ENCODE measurements at places on chromosomes 11 and 22.

- no peak for DNase-seq
Measured at GRCh38 chr11:133154076-133154475, 378.2 kb downstream of the OPCML start.

GRCh38 chr11:116787786-116788486 lies at the start of gene ZPR1:
TSS of gene ZPR1 (minus strand) at chr11:116788023. CDS start at chr11:116787990, 33 bp downstream.
- peak; percentile 58 for DNase-seq

DNA sequence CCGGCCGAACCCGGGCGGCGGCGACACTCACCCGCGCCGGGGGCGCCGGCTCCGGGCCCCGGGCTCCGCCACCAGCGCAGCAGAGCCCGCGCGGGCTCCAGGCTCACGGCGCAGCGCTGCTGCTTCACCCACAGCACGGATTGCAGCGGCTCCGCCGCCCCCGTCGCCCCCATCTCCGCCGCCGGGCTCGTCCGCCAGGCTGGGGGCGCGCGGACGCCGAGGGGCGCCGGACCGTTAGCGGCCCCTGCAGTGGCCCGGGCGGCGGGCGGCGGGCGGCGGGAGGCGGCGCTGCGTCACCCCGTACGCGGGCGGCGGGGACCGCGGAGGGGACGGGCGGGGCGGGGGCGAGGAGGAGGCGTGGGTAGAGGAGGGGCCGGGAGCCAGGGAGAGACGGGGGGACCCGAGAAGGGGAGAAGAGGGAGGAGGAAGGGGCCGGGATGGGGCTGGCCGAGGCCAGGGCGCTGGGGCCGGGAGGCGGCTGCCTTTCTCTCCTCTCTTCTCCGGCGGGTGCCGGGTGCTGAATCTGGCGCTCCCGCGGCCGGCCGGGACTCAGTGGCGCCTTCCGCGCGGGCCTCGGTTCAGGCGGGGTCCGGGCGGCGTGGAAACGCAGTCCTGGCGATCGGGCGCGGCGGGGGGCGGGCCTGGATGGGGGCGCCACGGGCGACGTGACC lies at the start of gene CERK:
CERK (minus strand) TSS at position 277 of the 671 bp plus-strand sequence; CDS start at position 173, 104 bp downstream.
- DNase-seq: peak; percentile 55

DNA sequence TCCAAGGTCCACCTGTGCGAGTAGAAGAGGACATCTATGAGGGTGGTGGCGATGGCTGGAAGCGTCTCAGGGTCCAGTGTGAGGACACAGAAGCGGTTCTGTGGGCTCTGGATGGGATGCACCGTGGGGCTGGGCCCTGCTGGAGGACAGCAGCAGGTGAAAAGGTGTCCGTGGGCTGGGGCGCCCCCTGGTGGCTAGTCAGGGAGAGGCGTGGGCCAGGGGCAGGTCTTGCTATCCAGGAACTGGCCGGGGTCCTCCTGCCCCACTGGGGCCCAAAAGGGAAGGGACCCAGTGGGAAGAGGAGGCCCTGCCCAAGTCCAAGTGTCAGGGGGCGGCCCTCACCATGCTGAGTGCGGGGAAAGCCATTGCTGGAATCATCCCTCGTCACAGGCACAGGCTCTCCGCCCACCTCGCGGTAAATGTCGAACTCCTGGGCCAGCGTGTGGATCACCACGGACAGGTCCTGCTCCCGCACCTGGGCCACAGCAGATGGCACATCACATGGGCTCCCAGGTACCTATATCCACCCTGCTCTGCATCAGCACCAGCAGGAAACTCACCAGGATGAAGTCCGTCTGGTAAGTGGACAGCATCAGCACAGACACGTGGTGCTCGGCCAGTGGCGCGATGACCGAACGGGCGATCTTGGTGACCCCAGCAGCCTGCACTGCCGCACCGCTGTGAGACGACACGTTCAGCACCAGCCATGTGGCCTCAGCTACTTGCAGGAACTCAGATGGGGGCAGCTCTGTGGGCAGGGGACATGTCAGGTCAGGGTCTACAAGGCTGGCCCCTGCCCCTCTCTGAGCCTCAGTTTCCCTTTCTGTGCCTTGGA lies 2.3 kb downstream of the CASTOR1 start:
- peak; percentile 69 for DNase-seq

DNA sequence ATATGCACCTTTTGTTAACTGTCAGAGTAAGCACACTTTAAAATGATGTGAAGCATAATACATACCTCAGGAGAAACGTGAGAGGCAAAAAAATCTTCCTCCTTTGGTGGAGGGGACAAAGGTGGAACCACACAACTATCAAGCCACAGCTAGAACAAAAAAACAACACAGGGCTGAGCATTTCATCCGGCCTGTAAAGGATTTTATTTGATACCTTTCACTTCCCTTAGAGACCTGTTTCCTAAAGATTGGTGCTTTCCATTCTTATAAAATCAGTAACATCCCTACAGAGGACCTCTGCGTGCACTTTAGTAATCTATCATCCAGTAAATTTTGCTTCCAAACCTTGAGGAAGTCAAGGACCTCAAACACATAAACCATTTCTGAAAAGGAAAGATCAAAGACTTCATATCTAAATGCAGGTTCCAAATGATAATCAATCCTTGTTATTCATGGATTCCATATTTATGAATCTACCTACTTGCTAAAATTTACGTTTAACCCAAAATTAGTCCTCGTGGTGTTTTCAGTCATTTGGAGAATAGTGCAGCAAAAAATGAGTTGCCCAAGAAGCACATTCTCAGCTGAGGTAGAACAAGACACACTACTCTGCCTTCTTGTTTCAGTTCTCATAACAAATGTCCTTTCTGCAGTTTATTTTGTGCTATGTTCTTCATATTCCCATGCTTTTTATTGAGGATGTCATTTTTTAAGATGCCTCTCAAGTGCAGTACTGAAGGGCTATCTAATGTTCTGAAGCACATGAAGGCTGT lies 22.7 kb downstream of the ARFGAP3 start:
- no peak for DNase-seq

DNA sequence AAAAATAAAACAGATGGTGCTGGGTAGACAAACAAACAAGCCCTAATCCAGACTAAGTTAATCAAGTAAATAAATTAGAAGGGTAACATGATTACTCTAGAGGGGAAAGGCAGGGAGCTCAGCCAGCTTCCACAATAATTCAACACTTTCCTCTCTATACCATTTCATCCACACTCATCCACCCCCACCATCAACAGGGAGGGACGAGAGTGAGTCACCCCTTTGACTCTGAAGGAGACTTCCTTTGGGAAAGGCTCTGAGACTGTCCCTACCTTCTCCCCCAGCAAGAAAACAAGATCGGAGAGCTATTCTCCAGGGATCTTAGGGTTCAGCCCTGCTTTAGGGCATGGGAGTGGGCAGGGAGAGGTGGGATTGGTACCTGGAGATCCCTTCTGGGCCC lies 33.1 kb downstream of the TRIM66 start:
- DNase-seq: no peak

DNA sequence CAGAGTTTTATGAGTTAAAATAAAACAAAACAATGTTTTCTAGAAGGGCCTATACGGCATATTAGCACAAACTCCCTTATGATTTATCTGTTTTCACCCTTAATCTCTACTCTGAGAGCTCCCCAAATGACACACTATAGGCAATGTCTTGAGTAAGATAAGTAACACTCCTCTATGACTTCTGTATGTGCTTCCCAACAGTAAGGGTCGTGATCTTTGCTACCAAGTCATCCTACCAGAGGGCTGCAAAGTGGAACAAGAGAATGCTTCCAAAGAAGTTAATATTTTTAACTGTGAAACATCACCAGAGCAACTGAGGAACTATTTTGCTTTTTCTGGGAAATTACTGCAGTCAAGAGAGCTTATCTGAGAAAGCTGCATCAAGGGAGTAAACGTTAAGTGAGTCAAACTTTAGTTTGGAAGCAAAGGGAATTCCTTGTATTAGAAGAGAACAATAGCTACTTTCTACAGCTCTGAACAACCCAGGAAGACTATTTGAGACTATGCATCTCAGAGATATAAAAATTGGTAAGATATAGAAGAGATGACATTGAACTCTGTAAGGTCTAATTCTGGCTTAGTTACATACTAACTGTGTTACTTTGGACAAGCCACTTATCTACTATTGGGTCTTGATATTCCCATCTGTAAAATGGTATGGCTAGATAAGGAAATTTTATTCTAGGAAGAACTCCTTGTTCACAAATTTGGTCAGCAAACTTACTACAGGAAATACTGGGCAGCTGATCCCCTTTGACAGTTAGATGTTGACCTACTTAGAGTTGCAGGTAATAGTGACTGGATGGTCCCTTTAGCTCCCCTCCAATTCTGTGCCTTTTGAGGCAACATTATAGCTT lies 43.7 kb upstream of the CCDC34 start:
- DNase-seq: no peak

GRCh38 chr11:93842461-93842860 lies 8.0 kb downstream of the VSTM5 start:
- DNase-seq: no peak
